ENCODE measurements at places on chromosomes 11 and 22. TPM values are rescaled to one million over a fixed set of nuclear protein-coding genes. Genes with fewer than 3 reads are reported as not detected.

GRCh38 chr22:17229991-17230630 is 10.9 kb upstream of the ADA2 start:
- no peak for DNase-seq

The API5 gene
- 115 TPM for total RNA-seq

GRCh38 chr22:19832476-19833108 is 22.1 kb downstream of the GNB1L start:
- DNase-seq = no peak

- DNase-seq = no peak
Observed at GRCh38 chr11:92967867-92968266, 1.6 kb upstream of the MTNR1B start.

GRCh38 chr11:130858215-130858614 is 58.1 kb downstream of the SNX19 start:
- no peak for DNase-seq

DNA sequence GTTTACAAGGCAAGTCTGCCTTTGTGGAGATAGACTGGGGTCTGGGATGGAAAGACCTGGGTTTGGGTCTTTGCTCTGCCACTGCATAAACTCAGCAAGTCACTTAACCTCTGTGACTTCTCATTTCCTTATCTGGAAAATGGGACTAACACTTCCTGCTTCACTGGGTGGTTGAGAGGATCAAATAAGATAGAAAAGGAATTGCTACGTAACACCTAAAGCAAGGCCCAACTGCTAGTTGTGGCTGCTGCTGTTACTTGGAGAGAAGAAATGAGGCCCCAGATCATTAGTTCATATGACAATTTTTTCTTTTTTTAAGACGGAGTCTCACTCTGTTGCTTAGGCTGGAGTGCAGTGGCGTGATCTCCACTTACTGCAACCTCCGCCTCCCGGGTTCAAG is 5.9 kb downstream of the PTPRJ start:
- DNase-seq = no peak

- no peak for DNase-seq
Observed at GRCh38 chr11:95727620-95728019, 62.0 kb downstream of the FAM76B start.

DNA sequence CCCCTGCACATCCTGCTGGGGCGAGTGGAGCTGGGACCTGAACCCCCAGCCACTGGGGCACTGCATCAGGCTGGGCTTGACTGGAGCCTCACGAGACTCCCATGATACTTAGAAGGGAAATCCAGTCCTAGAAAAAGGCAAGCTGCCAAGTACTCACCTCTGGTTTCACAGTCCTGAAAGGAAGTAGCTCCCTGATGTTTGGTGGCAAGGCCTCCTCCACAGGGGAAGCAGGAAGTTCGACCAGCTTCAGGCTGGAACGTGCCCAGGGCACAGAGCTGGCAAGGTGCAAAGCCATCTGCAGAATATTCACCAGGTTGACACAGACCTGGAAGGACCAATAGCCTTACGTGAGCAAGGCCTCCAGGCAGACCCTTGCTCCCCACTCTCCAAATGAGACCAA is 26.8 kb upstream of the NRIP3 start:
- no peak for DNase-seq

GRCh38 chr11:109338131-109338530 is 83.9 kb upstream of the C11orf87 start:
- DNase-seq = no peak

DNA sequence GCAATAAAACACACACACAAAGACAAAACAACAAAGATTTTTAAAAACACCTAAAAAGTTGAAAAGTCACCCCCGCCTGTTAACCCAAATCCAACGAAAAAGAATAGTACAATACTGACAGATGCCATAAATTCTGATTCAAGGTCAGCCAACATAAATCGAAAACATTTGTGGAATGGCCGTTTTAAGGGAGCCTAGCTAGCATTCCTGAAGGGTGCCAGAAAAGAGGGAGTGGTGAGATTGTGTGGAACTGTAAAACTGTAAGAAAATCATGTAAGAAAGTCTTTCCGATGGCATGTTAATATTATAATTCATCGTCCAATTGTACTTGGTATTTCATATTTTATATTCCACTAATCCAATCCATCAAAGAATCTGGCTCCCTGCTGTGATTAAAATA is 75.1 kb downstream of the RAB38 start:
- no peak for DNase-seq

The SLC29A2 gene
- 10.0 TPM for total RNA-seq

DNA sequence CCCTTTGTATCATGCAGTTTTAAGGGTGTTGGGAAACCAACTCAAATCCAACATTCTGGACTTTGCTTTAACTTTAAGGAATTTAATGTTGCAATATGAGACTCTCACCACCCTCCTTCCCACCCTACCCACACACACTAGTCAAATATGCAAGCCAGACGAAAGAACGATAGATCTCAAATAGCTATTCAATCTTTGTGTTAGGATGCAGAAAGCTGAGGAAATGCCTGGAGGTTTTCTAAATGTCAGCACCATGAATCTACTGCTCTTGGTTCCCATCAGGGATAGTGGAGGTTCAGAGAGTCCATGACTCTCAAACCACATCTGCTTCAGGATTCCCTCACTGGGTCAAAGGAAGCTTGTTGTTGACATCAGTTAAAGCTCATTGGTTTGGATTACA is 33.7 kb downstream of the EXPH5 start:
- DNase-seq = no peak

GRCh38 chr11:64027651-64028397 is 7.9 kb upstream of the FLRT1 start:
- DNase-seq = no peak

DNA sequence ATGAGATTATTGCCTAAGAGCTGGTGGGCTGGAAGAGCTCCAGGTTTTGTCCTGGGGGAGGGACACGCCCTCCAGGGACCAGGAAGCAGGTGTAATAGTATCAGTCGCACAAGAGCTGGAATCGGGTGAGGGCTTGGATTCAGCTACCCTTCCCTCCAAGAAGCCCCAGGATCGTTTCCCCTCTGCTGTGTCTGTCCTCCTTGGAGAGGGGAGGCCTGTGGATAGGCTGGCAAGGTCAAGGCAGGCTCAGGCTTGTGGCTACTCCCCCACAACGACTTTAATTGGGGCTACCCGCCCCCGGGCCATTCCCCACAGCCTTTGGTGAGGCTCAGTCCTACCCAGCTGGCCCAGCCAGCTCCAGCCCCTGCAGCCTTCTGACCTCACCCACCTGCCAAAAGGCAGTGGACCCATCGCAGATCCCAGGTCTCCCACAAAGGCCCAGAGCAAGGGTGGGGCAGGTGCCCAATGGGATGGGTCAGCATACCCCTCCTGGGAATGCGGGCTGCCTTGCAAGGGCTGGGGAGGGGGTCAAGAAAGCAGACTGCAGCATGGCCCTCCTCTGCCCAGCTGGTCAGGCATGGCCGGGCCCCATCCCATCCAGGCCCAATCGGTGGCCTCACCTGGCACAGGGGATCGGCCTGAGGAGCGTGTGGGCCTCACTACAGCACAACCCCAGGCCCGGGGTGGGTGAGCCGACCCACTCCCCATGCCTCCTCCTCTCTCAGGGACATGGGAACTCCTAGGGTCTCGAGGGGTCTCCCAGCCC is 1.0 kb downstream of the CTSD start:
- DNase-seq = no peak

GRCh38 chr11:44774731-44775130 is 48.0 kb downstream of the TSPAN18 start:
- no peak for DNase-seq

The SEPTIN3 gene
- 0.21 TPM for total RNA-seq

DNA sequence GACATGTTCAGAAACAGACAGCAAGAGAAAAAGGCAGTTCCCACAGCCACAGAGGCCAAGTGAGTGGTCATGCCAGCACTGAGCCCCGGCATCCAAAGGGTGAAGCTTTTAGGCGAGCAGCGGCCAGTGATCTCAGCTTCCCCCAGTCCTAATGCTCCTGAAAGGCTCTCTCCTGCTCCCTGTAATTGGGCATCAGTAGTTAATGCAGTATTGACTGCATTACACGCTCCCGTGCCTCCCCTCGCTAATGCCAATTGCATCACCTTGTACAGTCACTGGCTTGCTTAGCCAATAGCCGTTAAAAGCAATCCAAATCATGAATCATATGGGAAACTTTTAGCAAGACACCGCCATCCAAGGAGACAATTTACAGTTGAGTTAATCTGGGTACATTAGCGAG is 4.9 kb downstream of the LMO1 start:
- no peak for DNase-seq

Measured in activated CD8-positive, alpha-beta T cell treated with anti-CD3 and anti-CD28 coated beads, Interleukin-2, amount 10 ng/mL, durations not matched to agents 7 days and 5 days (primary cell).